COR-L47 (cell line): ENCODE measurements at places on chromosomes 1 and 21.

DNA sequence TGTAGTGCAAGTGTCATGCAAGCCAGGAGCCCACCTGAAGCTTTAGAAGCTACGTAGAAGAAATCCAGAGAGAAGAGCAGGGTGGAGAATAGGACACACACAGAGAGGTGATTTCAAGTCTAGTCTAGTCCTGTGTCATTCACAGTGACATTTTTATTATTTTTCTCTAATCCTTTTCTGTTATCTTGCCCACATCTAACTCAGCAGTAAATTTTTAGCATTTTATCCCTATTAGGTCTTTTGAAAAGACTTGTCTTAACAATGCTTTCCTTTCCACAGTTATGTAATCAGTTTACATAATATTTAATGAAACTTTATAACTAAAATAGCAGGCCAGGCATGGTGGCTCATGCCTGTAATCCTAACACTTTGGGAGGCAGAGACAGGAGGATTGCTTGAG lies 198.6 kb downstream of the ADGRL2 start:
- DNase-seq = no peak

GRCh38 chr1:61446531-61446991 lies 278.4 kb downstream of the TM2D1 start:
- no peak for DNase-seq

- no peak for DNase-seq
These were observed 85.2 kb upstream of the EXO1 start for GRCh38 chr1:241762713-241763339.

- DNase-seq = no peak
These were observed 3.4 kb upstream of the C1orf53 start for GRCh38 chr1:197899037-197899436.

GRCh38 chr1:89641781-89642180 lies 8.9 kb downstream of the LRRC8C start:
- no peak for DNase-seq

- DNase-seq = no peak
These were observed 130.1 kb downstream of the TGFB2 start for GRCh38 chr1:218475275-218475674.

- DNase-seq = no peak
These were observed 8.0 kb upstream of the DNM3 start for GRCh38 chr1:171833091-171833825.

GRCh38 chr1:228170666-228171065 lies 5.1 kb downstream of the IBA57 start:
- DNase-seq = no peak

- DNase-seq = no peak
These were observed 19.7 kb upstream of the SFT2D2 start for GRCh38 chr1:168206111-168206510.

GRCh38 chr1:230163719-230164118 lies 96.7 kb downstream of the GALNT2 start:
- no peak for DNase-seq

DNA sequence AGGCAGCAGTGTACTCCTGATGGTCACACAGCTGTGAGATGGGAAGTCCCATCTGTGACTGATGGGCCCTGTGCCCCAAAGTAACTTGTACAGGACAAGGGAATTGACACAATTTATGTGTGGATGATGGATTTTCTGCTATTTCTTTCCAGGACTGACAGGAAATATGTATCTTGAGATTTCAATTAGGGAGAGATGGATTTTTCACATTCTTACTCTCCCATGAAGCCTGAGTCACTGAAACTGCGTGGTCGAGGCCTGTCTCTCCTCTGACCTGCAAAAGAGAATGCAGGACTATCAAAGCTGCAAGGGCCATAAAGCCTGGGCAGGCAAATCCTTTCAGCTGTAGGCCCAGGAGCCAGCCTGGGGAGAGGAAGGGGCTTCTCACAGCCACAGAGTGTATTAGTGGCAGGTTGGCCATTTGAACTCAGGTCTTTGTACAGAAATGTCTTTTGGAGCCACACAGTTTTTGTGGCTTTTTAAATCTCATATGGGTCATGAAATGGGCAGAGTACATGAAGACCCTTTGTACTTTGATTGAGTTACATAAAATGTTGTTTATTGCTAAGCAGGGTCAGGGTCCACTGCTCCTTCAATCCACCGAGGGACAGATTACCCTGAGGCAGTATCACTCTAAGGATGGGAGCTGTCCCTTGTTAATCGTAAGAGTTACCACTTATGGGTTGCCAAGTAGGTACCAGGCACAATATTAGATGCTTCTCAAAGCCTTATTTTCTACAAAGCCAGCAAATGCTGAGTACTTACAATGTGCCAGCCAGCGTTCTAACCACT lies 14.8 kb downstream of the ALX3 start:
- DNase-seq = no peak

GRCh38 chr1:243827206-243827605 lies 22.8 kb downstream of the AKT3 start:
- no peak for DNase-seq

- no peak for DNase-seq
These were observed 48.2 kb downstream of the SYT6 start for GRCh38 chr1:114105421-114105979.

GRCh38 chr1:207807326-207807689 lies 55.5 kb downstream of the CD46 start:
- DNase-seq = no peak

DNA sequence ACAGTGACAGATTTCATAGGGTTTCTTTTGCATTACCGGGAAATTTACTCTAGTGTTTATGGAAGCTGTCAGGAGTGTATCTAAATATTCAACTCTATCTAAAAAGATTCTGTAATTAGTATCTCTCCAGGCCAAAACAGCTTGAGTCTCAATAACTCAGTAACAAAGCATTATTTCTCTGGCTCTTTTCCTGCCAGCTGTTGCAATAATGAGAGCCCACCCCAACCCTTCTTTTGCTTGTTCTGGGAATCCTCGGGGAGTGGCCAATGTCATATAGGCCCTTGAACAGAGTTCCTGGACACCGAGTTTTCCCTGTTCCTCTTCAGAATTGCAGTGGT lies 120.1 kb upstream of the SGIP1 start:
- DNase-seq = no peak

- peak; percentile 41 for DNase-seq
These were observed 19.9 kb downstream of the ELAPOR1 start for GRCh38 chr1:109133815-109134214.

DNA sequence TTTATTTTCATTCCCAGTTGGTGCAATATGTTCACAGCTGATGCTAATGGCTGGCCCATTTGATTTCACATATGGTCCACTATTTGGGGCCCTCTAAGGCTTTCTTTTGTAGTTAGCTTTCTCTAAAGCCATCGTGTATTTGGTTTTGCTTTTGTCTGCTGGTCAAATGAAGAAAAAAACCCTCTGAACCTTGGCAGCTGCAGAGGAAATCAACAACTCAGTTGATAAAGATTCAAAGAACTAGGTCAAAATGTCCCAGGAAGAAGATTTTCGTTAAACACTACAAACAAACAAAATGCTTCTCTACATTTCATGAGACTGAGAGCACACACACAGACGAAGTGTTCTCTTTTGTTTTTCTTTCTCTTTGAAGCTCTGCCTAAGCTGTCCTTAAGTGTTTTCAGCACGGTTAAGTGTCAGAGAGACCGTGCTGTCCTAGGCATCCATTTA lies 655.0 kb downstream of the RWDD3 start:
- no peak for DNase-seq
